ENCODE measurements at places on chromosomes 5 and 9.

GRCh38 chr9:101457003-101457402 is 21.4 kb upstream of the ALDOB start:
- no peak for DNase-seq

DNA sequence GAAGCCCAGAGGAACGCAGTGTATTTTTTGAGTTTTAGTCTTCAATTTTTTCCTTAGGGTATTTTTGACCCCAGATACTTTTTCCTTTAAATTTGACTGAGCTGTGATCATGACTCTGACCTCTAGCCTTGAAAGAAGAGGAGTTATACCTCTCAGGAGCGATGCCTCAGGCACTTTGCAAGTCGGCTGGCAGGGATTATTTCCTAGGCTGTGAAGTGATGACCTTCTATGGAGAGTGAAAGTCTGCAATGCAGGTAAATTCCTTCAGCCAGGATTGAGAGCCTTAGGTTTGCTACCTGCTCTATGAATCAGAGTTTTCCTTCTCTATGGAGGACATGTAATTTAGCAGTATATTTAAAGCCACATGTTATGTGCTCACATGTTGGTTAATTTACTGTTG is 10.8 kb upstream of the NUDT12 start:
- DNase-seq = no peak

DNA sequence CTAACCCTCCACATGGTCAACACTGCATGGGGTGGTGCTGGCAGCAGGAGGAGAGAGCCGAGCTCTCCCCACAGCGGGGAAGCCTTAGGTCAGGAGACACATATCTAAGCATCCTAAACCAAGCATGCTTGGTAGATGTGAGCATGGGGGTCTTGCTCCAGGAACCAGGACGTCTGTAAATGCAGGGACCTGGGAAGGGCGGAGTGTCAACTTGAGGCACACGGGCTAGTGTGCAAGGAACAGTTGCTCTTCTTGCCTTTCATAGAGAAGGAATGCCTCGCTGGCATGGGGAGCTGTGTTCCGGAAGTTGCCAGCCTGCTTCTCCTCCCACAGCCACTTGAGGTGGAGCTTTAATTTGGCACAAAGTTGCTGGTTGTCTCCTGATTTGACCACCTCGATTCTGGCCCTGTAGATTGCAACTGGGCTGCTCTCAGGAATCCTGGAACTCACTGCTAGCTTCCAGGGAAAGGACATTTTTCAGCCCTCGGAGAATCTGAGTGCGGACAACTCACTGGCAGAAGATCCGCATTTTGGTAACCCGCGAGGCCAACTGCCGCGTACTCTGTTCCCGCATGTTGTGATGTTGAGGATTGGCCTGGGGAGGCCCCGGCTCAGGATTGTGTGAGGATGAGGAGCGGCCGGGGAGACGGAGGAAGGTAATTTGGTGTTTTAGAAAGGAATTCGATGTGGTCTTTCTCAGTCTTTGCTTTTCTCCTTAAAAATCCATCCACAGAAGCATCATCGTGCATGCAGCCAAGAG is 370.3 kb upstream of the IRX1 start:
- DNase-seq = no peak

DNA sequence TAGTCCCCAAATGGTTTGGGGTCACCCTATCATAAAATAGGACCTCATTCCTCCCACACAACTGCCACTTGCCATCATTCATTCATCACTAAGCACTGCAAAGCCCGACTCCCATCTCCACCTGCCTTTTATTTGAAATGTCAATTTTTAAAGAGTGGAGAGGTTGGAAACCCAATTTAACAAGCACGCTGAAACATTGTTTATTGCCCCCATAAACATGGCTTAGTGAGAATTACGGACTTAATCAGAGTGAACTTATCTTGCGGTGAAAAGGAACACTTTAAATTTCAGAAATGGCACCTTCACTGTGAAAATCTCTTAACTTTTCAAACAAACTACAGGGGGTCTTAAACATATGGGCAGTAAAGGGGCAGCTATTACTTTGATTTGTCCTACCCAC is 241.1 kb downstream of the CRB2 start:
- no peak for DNase-seq

GRCh38 chr5:173029499-173029921 is 26.6 kb upstream of the CREBRF start:
- no peak for DNase-seq

- no peak for DNase-seq
These were observed 25.9 kb downstream of the ZDHHC11B start for GRCh38 chr5:758698-759053.

DNA sequence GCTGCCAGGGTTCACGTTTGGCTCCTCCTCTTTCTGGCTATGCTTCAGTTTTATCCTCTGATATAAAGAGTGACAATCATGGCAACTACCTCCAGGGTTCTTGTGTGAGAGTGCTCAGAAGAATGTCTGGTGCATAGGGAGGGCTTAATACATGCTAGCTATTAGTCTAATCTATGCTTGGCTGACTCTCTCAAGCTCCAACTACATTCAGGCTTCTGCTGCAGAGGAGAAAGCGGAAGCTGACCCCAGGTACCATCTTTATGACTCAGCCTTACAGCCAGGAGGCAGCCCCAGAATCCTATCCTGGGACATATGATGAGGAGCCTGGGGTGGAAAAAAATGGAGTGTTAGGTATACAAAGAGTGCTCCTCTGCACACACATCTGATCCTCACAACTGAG is 32.1 kb upstream of the RASGRF2 start:
- DNase-seq = no peak

GRCh38 chr5:36442352-36442751 is 140.7 kb upstream of the RANBP3L start:
- no peak for DNase-seq

GRCh38 chr5:2996687-2997086 is 245.2 kb upstream of the IRX2 start:
- no peak for DNase-seq

GRCh38 chr9:31774571-31774970 is 609.9 kb upstream of the ACO1 start:
- DNase-seq = no peak

- no peak for DNase-seq
These were observed 85.4 kb downstream of the ADAMTS2 start for GRCh38 chr5:179259731-179260323.

DNA sequence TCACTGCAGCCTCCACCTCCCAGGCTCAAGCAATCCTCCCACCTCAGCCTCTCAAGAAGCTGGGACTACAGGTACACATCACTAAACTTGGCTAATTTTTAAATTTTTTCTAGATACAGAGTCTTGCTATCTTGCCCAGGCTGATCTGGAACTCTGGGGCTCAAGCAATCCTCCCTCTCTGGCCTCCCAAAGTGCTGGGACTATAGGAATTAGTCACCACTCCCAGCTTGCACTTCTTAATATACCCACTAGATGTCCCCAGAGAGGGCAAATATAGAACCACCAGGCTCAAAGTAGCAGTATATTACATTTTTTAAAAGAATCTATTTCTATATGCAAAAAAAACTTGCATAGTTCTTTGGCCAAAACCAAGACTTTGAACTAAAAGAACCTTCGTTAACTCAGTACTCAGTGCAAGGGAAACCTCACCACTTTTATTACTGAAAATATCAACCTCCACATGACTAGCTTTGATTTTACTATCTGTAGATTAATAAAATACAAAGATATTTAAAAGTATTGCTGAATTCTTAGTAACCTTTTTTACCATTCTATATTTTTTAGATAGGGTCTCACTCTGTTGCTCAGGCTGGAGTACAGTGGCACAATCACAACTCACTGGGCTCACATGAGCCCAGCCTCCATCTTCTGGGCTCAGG is 25.8 kb upstream of the HSD17B3 start:
- no peak for DNase-seq

- DNase-seq = no peak
These were observed 104.0 kb upstream of the SSBP2 start for GRCh38 chr5:81854915-81855314.

GRCh38 chr9:124726886-124727285 is 44.2 kb downstream of the NR6A1 start:
- DNase-seq = no peak

DNA sequence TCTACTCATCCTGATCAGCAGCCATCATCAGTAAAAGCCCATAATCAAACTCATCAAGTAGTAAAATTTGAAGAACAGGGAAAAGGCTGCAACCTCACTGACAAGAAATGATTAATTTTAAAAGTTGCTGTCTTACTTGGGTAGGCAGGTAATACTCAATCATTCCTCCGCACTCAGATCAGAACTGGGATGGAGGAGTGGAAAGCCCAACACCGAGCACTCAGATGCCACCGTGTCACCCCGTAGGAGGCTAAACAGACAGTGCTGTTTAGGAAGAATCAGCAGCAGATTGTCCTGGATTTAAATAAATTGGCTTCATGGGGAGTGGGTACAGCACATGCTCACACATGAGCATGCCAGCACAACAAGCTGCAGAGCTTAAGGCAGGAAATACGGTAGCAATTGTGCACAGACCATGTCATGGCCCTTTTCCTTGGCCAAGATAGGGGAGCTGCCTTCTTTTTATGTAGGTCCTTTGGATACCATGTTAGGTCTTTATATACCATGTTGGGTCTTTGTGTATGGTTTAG is 92.6 kb upstream of the CDH6 start:
- no peak for DNase-seq

DNA sequence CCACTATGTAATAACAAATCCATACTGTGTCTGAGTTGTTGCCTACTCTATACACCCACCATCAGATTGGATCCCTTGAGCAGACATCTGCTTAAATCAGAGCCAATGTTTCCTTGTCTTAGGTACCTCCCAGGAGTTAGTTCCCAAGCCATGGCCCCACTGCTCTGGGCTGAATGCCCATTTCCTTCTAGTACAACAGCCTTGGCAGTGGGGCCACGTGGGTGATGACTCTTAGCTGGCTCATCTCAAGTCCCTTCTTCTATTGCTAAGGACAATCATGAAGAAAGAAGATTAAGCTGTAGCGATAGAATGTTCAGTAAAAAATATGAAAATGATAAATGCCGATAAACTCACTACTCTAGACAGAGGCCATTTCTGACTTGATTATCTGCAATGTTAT is 16.6 kb downstream of the PTGR1 start:
- DNase-seq = no peak

GRCh38 chr5:163565931-163566608 is 60.7 kb downstream of the MAT2B start:
- DNase-seq = no peak

DNA sequence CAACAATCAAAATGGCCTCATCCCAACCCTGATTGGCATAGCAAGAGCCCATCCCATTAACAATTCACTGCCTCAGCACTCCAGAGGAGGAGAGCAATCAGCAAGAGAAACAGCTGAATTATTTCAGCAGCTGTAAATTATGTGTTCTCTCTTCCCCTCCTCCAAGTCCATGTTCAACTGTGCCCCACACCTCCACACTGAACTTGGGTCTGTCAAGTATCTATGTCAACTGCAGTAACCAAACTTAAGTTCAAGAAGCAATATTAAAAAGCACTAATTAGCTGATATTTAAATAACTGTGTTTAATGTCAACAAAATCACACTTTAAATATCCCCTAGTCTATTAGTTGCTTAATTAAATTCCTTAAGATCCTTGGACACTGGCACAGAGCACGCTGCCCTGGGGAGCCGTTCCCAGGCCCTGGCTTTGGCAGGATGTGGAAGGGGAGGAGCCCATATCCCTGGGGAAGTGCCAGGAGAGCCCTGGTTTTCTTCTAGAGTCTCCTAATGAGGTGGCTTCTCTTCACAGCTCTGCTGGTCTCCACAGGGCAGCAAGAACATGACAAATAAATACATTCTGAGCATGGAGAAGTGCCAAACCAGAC is 50.6 kb downstream of the SIL1 start:
- no peak for DNase-seq

DNA sequence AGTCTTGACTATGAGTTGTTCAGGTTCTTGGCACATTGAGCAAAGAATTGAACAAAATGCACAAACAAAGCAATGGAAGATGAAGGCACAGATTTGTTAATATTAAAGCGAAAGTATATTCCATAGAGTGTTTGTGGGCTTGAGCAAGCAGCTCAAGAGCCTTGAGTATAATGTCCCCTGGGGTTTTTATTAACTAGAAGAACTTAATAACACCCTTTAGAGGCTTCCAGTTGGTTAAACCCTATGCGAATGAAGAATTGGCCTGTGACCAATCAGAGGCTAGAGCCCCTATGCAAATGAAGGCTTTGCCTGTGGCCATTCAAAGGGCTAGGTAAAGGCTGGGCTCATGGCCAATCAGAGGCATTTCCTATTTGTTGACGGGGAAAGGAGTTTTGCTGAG is 135.3 kb upstream of the IL12B start:
- DNase-seq = no peak

GRCh38 chr5:179606071-179606909 is 17.2 kb downstream of the HNRNPH1 start:
- DNase-seq = no peak

- DNase-seq = no peak
These were observed 487.3 kb downstream of the CCDC171 start for GRCh38 chr9:16039988-16040761.

- no peak for DNase-seq
These were observed 120.2 kb downstream of the SSBP2 start for GRCh38 chr5:81630684-81631083.

GRCh38 chr5:128243958-128244582 is 160.5 kb downstream of the SLC12A2 start:
- no peak for DNase-seq

DNA sequence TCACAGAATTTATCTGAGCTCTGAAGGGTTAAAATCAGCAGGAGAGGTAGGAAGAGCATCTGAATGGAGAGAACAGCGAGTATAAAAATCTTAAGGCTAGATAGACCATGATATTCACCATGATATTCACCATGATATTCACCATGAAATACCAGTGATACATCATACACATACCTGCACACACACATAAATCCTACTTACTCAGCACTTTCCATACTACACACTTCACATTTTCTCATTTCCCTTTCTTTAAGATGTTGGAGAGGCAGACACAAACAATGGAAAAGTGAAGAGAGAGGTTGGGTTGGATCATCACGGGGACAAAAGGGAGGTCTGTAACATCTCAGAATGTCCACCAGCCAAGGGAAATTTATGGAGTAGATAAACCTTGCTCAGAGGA is 66.4 kb upstream of the ATP10B start:
- DNase-seq = no peak

GRCh38 chr5:143757116-143757515 is 54.8 kb upstream of the HMHB1 start:
- no peak for DNase-seq

DNA sequence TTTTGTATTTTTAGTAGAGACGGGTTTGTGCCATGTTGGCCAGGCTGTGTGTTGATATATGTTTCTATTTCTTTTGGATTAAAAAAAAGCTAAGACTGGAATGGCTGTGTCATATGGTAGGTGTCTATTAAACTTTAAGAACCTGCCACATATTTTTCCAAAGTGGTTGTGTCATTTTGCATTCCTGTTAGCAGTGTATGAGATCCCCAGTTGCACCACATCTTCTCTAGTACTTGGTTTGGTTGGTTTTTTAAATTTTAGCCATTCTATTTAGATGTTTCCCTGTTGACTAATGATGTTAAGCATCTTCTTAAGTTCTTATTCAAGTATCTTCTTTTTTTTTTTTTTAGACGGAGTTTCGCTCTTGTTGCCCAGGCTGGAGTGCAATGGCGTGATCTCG is 36.2 kb upstream of the MEGF9 start:
- DNase-seq = no peak

All from stimulated activated CD8-positive, alpha-beta memory T cell treated with anti-CD3 and anti-CD28 coated beads, Interleukin-4, amount 100 ng/mL, for 1 hour (primary cell).